ENCODE measurements at places on chromosomes 2 and 18.

DNA sequence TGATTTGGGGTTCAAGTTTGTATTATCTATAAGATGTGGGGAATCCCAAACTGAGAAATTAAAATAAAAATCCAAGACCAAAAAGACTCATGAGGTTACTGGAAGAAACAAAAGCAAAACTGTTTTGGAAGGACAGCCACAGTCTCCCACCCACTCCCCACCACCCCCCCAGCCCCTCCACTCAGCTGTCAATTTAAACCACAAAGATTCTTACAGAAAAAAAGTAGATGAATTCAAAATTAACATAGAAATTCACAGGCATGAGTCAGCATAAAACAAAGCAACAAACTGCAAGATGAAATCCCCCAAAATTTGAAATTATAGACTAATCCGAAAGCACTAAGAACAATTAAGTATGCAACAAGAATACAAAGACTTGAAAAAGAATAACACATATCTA lies 12.1 kb downstream of the MAP4K3 start:
- no peak for DNase-seq

DNA sequence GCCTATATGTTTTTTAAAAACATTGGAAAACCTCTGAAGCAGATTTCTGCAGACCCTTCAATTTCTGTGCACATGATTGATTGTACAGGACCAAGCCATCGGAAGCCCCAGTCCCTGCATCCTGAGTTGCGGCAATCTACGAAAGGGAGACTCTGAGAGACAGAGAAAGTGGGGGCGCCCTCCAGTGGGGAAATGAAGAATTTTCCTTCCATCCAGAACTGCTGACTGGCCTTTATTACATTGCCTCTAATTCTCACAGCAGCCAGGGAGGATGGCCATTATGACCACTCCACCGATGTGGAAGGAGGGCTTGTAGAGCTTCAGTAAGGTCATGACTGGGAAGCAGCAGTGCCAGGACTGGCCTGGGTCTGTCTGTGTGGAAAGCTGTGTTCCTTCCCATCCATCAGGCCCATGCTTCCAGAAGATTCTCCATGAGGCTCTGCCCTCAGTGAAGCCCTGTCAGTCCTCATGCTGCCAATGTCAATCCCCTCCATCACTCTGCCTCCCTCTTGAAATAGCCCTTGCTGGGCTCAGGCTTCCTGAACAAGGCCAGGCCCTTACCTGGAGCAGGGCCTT lies 20.0 kb upstream of the RESP18 start:
- no peak for DNase-seq

DNA sequence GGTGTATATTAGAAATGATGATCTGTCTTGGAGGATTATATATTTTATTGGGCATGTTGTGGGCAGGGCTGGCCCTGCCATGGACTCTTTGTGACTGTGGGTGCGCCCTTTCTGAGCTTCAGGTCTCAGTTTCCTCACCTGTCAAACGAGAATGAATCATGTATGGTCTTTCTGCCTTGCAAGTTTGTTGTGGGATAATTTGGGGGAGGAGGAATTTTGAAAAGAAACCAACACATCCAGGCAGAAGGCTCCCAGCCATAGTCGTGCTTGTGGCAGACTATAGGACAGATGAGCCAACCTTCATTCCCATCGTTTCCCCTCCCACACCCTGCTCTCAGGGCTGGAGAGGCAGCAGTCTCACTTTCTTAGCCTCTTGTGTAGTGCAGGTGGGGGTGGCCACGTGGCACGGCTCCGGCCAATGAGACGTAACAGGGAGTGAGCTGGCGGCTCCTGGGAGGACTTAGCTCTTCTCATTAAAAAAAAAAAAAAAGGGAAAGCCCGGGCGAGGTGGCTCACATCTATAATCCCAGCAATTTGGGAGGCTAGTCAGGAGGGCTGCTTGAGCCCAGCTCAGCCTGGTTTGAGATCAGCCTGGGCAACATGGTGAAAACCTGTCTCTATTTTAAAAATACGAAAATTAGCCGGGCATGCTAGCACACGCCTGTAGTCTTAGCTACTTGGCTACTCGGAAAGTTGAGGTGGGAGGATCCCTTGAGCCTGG lies 63.1 kb downstream of the RHOB start:
- peak; percentile 21 for DNase-seq

- DNase-seq = no peak
These were observed 165.0 kb upstream of the NCKAP5 start for GRCh38 chr2:133732982-133733900.

- no peak for DNase-seq
These were observed 136.2 kb downstream of the CERS6 start for GRCh38 chr2:168592181-168592831.

DNA sequence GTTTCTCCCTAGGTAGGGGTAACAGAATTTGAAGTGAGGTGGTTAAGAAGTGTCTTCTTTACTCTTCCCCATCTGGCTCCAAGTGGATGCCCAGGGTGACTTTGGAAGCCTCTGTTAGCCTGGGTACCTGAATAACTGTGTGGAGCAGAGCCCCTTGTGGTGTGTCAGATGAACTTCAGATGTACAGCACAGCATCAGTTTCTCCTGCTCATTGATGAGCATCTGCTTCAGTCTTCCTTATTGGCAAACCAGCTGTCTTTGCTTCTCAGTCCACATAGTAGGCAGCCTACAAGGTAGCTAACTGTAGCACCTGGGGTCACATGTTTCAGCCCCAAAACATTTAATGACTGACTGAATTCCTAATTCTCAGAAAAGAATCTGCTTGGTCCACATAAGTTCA lies 56.2 kb upstream of the ATP8B1 start:
- DNase-seq = peak; percentile 12

- DNase-seq = no peak
These were observed 72.3 kb downstream of the FMNL2 start for GRCh38 chr2:152407204-152407721.

- no peak for DNase-seq
These were observed 21.3 kb upstream of the PIK3C3 start for GRCh38 chr18:41933778-41934177.

GRCh38 chr18:23307567-23308295 lies 145.4 kb upstream of the RIOK3 start:
- no peak for DNase-seq

GRCh38 chr2:212712991-212713390 lies 174.4 kb upstream of the ERBB4 start:
- DNase-seq = no peak

DNA sequence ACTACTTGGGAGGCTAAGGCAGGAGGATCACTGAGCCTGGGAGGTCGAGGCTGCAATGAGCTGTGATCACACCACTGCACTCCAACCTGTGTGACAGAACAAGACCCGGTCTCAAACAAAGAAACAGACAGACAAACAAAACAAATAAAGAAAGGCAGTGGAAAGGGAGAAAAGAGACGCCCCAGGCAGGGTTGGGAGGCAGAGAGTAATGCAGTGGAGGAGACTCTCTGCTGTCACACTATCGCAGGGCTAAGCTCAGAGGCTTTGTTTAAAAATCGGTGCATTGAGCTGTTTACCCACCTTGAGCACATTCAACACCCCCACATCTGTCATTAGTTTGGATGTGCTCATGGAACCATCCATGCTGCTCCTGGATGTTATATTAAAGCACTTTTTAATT lies 84.2 kb upstream of the RMP24 start:
- DNase-seq = no peak

- DNase-seq = no peak
These were observed 14.8 kb upstream of the ZAP70 start for GRCh38 chr2:97698530-97698929.

- DNase-seq = no peak
These were observed 31.0 kb downstream of the TCF7L1 start for GRCh38 chr2:85164145-85164569.

DNA sequence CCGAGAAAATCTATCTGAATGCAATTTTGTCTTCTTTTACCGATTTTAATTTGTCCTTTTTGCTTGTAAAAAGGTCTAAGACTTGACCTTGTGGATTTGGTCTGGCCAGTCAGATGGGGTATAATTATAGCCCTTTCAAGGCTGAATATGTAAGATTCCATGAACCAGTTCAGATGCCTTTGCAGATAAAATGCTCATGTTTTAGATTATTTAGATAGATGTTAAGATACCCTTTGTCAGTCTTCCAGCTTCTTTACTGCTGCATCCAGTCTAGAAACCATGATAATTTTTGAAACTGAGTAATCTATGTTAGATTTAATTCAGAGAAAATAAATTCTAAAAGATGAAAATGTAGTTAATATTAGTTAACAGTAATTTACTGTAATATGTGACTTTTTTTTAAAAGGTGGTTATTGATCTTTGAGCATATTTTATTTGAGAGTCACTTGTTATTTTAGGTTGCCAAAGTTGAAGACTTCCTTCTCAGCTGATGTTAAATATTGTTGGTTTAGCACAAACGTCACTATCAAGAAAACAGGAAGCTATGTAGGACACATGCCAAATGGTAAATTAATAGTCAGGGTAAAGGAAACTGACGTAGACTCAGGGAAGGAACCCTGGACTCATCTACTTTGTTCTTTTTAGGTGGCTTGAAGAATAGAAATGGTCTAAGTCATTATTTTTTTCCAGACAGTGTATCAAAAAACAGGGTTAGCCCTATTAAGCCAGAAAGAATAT lies 29.8 kb downstream of the BABAM2 start:
- DNase-seq = no peak

GRCh38 chr2:118059919-118060478 lies 28.3 kb upstream of the INSIG2 start:
- no peak for DNase-seq

DNA sequence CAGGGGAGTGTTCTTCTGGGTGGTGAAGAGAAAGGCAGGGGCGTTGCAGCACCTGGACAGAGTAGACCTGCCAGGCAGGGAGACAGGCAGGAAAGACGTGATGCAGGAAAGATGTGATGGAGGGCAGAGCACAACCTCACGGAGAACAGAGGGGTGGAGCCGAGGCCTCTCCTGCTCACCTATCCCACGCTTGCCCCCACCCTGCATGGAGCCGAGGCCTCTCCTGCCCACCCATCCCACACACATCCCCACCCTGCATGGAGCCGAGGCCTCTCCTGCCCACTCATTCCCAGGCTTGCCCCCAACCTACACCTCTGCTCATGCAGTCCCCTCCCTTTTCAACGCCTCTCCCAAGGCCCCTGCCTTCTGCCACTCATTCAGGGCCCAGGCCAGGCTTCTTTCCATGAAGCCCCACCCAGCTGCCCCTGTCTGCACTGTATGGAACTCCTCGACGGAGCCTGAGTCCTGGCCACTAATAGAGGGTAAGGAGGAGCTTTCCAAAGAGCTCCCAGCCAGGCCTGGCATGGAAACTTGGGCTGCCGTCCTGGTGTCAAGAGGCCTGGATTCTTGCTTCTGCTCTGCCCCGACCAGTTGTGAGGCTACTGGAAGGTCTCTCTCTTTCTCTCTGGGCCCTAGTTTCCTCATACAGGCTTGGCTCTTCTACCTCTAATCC lies 32.0 kb upstream of the LOXHD1 start:
- no peak for DNase-seq

GRCh38 chr18:8602040-8602439 lies 7.2 kb upstream of the RAB12 start:
- DNase-seq = no peak

- no peak for DNase-seq
These were observed 22.2 kb upstream of the ETAA1 start for GRCh38 chr2:67374949-67375348.

GRCh38 chr18:2884706-2885285 lies 38.0 kb downstream of the EMILIN2 start:
- no peak for DNase-seq

DNA sequence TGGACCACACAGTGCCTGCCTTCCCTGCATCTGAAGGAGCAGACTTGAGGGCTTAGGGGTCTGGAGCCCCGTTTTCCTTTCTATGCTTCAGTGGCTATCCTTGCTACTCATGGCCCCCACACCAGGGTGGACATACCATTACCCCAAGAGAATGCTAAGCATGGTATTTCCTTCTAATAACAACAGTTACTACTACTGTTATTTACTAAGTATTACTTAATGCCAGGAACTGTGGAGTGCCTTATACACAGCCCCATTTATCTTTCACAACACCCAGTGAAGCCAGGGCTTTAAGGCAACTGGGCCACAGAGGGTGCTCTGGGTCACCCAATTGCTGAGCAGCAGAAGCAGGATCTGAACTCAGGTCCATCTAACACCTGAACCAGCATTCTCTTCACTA lies 5.8 kb upstream of the PAX8 start:
- DNase-seq = no peak

DNA sequence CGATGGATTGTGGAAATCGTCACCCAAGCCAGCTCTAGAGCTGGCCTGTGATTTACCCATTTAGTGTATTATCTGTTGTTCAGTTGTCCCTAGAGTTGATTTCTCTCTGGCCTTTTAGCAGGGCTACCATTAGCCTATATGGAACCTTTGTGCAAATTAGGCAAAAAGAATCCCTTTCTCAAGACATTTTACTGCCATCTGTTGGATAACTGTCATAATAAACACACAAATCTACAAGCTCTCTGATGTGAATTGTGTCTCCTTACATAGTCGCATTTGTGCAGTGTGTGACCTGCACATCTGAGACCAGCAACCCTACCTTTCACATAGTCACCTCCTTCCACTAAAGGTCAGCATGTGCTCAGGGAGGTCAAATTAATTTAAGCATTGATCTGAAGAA lies 34.0 kb downstream of the LOXHD1 start:
- DNase-seq = peak; percentile 10

DNA sequence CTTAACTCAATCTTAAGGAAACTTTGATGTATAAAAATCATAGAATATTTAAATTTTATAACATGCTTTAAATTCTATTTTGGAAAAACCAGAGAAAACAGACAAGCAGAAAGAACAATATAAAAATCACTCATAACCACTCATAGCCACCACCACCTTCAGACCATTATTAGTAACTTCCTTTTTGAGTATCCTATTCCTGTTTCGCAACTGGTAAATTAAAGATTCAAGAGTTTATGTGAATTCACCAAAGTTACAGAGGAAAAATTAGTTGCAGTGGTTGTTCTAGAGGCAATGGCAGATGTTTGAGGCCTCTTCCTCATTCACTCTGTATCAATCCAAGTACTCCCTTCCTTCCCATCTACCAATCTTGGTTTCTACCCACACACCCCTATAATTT lies 49.3 kb upstream of the PROKR1 start:
- DNase-seq = no peak

DNA sequence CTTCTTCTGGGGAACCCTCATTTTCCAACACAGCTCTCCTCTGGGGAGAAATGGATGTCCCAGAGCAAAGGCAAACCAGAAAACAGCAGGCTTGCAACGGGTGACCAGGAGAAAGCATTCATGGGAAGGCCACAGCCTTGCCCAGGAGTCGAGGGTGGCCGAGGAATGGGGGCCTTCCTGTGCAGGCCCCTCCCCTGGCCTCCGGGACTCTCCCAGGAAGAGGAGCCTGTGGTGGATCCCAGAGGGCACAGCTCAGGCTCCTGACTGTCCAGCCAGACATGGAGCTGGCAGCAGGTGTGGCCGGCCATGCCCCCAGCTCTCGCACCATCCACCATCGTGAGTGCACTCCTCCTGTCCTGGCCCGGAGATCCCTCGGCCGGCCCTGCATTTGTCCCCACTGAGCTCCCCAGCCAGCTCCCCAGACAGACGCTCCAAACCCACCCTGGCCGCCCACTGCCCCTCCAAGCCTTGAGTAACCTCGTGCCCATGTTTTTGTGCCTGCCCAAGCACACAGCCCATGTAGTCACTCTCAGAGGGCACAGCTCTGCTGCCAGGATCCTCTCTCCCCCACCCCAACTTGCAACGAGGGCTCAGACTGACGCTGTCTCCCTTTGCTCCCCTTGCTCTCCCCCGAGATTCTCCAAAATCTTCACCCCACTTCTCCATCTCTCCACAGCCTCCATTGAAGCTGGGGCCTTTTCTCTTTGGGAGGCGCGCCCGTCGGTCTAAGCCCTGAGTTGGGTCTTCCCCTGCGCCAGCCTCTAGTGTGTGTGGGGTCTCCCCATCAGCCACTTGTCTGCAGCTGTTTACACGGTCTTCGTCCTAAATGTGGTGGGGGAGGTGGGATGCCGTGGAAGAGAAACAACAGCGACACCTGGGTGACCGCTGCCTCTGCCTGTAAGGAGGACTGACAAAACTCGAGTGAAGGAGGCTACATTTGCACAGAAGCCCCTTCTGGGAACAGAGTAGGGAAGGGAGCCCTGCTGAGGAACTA lies 9.8 kb downstream of the PRLH start:
- DNase-seq = no peak

Data from DMS 273 treated with DMSO at 0.1 percent for 48 hours (cell line).